ENCODE measurements at places on chromosomes 6 and 20.

- DNase-seq = no peak
These were observed 45.5 kb downstream of the UBE2V1 start for GRCh38 chr20:50067461-50067860.

GRCh38 chr6:12578097-12578496, 138.5 kb upstream of the PHACTR1 start:
- no peak for DNase-seq

- DNase-seq = no peak
These were observed 1.2 kb upstream of the CDC25B start for GRCh38 chr20:3794701-3795420.

DNA sequence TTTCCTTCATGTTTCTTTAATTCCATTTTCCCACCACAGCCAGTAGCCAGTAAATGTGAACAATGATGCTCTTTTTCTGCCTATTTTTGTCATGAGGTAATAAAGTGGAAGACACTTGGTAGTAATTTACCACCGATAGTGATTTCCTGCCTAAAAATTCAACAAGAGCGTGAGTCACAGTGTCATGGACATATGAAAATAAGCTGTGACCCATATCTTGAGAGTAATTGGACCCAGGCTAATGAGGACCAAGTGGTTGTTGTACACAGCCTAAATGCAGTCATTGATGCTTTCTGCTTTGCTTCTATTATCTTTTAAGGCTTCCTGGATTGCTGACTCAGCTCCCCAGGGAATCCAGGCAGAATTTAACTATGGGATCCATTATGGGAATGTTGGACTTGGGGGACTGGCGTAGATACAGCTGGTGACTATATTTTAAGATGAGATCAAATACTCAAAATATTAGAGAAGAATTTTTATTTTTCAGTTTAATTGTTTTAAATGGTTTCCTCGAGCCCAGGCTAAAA, 265.9 kb upstream of the FERMT1 start:
- no peak for DNase-seq

- DNase-seq = peak; percentile 18
These were observed 64.9 kb upstream of the ARHGAP18 start for GRCh38 chr6:129774697-129775447.

DNA sequence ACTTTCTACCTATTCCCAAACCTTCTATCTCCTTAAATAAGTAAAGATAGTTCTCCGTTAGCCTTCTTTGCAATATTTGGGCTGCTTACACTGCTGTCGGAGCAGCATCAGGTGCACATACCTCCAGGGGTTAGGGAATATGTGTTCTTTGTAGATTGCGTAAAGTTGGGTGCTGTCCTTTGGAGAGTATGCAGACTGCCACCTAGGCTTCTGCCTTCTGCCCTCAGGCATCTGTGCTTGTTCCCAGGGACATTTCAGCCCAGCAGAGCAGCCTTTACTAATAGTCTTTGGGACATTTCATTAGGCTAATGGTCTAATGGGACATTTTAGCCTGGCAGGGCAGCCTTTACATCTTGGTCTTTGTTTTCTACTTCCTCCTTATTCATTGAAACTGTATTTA, 260.6 kb downstream of the TPBG start:
- DNase-seq = no peak

- no peak for DNase-seq
These were observed 133.8 kb upstream of the CCN2 start for GRCh38 chr6:132084811-132085509.

- DNase-seq = no peak
These were observed 1.2 kb downstream of the LAMA5 start for GRCh38 chr20:62365814-62366369.

DNA sequence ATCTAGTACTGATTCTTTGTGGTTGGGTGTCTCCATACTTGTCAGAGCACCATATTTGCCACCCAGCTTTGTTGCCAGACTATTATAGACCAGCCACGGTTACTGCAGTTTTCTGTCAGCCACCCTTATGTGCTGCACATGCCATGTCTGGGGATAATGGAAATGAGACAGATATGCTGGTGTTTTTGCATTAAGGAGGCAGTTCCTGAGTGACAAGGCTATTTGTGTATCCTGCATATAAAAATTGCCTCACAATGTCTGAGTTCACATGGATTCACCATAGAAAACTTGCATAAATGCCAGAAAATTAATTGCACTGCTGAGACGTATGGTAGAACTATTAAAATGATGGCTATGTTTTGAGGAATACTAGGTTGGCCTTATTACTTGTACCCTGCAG, 51.8 kb downstream of the NKAIN2 start:
- no peak for DNase-seq

GRCh38 chr20:9068841-9069663, at the start of gene PLCB4:
Gene PLCB4 (plus strand): TSS chr20:9069087. CDS start chr20:9307815, 238,728 bp downstream.
- no peak for DNase-seq

DNA sequence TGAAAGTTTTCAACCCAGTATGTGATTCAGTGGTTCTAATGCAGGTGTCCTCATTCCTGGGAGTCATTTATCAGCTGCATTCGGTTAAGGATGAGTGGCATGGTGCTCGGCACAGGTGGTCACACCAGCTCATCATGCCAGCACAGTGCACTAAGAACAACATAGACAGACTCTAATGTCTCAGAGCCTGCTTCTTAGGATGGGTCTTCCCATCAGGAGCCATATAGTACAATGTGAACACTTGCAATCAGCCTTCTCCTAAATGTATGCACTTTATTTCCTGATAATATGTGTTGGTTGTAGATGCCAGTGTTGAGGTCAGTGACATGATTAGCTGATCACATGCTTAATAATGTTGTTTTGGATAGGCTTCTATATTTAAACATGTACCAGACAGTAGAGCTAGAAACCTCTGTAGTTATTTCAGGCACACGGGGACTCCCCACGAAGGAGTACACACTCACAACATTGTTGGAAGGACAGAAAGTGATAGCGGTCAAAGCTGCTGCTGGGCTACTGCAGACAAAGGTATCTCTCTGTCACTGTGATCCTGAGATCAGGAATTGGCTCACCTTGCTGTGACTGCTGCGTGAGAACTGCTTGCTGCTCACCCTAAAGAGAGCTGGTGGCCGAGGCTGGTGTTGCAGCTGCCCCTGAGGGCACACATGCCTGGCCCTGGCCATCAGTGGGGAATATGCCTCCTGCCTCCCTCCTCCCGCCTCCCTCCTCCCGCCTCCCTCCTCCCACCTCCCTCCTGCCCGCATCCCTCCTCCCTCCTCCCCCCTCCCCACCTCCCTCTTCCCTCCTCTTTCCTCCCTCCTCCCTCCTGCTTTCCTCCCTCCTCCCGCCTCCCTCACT, 195.4 kb downstream of the SMOC2 start:
- no peak for DNase-seq

- no peak for DNase-seq
These were observed 6.3 kb downstream of the SCML4 start for GRCh38 chr6:107817784-107818183.

Data from effector CD8-positive, alpha-beta T cell (primary cell).